ENCODE measurements at places on chromosomes 2 and 18.
A peak's percentile ranks its signal among the peaks of the same experiment; 100 is the strongest.

DNA sequence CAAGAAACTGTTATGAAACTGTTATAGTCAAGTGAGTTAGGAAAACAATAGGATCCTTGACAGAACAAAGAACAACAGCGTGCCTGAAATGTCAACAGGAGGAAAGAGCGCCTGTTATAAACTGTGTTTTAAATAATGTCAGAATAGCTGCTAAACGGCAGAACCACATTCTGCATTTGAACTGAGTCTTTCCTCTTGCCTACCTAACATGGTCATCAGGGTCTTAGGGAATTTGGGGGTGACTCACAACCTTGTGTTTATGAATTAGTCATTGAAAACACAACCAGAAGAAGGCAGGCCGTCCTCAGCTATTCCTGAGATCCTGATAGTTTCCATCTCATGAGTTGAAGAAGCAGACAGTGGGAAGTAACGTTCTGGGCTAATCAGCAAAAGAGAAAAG lies 222.0 kb upstream of the FN1 start:
- no peak for DNase-seq

- no peak for DNase-seq
Observed at GRCh38 chr2:191171708-191172355, 21.0 kb upstream of the STAT4 start.

- DNase-seq = peak; percentile 61
Observed at GRCh38 chr18:40414155-40414754, 1540.8 kb upstream of the PIK3C3 start.

GRCh38 chr2:55961318-55961911 lies 37.8 kb upstream of the EFEMP1 start:
- DNase-seq = peak; percentile 14

DNA sequence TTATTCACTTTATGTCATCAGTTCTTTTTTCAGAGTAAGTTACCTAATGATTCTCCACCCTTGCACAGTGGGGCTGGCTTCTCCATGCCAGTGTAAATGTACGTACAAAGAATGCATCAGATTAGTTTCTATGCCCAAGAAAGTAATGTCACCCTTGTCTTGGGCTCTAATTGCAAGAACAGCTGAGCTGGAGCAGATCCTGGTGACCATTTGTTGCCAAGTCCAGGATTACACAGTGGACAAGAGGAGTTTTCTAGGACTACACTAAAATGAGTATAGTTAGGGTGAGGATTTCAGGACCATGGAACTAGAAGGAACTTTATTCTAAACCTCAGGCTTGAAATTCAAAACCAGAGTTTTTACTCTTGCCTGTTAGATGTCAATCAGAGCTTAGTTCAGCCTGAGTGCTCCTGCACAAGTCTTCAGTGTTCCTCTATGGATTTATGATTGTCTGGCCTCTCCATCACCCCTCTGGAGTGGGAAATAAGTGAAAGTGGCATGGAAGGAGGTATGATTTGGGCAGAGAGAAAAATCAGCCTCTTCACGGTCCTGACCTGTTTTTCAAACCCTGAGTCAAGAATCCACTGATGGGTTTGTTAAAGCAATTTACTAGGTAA lies 29.8 kb downstream of the PCBP1 start:
- DNase-seq = no peak

DNA sequence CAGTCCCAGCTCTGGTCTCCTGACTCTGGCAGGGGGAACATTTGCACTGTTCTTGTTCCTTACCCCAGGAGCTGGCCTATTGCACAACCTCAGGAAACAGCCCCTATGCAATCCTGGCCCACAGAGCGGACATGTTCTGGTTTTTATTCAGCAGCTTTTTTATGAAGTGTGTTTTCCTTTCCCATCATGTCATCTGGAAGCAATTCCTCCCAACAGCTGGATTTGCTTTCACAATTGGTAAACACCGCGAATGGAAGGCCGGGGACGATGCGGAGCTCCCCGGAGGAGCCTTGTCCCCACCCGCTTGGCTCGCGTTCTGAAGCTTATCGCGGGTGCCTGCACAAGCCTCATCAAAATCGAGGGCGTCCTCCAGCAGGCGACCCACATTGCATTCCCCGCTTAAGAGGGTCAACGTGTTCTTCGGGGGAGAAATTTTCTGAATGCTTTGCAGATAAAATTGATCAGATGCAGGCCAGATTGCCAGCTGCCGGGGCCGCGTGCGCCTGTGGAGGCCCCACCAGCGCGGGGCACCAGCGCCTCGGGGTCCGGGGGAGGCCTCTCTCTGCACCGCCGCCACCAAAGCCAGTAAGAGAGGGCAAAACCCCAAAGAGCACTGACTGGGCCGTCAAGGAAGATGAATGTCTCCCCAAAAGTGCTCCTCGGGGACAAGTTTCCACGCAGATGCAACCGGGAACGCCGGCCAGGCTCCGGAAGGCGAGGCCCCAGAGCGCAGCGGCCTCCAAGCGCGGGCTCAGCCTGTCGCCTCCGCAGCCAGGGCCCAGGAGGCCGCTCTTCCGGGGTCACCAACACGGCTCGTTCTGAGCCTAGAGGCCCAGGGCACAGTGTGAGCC lies 60.3 kb upstream of the SP3 start:
- peak; percentile 62 for DNase-seq

DNA sequence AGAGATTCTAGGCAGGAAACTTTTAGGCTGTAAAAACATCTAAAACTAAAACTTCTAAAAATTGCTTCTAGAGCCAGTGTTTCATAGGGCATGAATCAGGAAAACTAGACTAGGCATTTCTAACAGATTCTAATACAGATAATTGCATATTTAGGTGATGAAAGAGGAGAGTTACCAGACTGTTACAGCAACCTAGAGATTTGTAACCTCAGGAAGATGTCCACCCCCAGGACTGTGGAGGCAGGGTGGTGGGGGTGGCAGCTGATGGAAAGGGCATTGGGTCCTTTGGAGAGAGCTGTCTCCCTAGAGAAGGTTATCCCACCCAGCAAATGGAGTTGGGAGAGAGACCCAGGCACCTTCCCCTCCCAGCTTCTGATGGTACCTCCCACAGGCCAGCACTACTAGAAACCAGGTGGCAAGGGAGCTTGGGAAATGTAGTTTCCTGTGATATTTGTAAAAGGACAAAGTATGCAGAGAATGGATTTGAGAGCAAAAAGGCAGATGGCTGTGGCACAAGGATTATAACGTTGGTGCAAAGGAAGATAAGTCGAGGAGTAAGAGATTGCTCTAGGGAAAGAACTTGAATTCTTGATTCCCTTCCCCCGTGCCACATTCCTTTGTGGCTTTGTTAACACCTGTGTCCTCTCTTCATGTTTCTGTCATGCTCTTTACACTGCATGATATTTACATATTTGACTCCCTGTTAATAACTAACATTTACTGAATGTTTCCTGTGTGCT lies 75.6 kb upstream of the MGAT5 start:
- no peak for DNase-seq

DNA sequence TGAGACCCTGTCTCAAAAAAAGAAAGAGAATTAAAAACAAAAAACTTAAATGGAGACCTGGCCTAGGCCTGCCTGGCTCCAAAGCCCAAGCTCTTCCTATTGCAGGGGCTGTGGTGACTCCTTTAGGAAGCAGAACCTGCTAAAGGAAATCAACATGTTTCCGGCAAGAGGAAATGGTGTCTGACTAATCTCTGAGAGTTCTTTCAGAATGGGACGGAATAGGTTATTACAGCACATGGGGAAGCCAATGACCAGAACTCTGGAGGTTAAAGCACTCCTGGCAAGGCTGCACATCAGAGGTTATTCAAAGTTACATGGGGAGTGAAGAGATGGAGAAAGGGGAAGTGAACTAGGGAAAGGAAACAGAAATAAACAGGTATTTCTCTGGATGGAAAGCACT lies 21.4 kb downstream of the KIF3C start:
- no peak for DNase-seq

- DNase-seq = no peak
Observed at GRCh38 chr2:117762454-117762853, 52.0 kb upstream of the DDX18 start.

GRCh38 chr2:228689053-228689452 lies 507.6 kb upstream of the SPHKAP start:
- DNase-seq = peak; percentile 48

- peak; percentile 52 for DNase-seq
Observed at GRCh38 chr2:25309402-25309801, 32.3 kb downstream of the DNMT3A start.

GRCh38 chr2:118291251-118291880 lies 203.1 kb downstream of the INSIG2 start:
- DNase-seq = no peak

- DNase-seq = no peak
Observed at GRCh38 chr2:235468978-235469655, 24.7 kb upstream of the AGAP1 start.

DNA sequence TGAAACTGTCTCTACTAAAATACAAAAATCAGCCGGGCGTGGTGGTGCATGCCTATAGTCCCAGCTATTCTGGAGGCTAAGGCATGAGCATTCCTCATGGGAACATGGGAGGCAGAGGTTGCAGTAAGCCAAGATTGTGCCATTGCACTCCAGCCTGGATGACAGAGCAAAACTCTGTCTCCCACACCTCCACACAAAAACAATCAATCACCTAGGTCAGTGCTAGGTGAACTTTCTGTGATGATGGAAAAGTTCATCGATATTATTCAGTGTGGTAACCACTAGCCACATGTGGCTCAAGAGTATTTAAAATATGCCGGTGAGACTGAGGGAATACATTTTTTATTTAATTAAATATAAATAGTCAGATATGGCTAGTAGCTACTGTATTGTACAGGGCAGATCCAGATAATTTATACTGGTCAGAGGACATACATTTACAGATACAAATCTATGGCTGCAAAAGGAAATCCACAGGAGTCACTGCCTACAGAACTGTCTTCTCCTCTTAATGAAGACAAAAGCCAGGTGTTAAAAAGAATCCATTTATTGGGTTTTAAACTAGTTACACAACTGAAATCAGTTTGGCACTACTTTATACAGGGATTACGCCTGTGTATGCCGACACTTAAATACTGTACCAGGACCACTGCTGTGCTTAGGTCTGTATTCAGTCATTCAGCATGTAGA lies 3.9 kb upstream of the GPR75 start:
- peak; percentile 89 for DNase-seq

- no peak for DNase-seq
Observed at GRCh38 chr2:36667931-36668330, 28.6 kb upstream of the VIT start.

- DNase-seq = no peak
Observed at GRCh38 chr2:231573698-231574421, 18.8 kb upstream of the TEX44 start.

DNA sequence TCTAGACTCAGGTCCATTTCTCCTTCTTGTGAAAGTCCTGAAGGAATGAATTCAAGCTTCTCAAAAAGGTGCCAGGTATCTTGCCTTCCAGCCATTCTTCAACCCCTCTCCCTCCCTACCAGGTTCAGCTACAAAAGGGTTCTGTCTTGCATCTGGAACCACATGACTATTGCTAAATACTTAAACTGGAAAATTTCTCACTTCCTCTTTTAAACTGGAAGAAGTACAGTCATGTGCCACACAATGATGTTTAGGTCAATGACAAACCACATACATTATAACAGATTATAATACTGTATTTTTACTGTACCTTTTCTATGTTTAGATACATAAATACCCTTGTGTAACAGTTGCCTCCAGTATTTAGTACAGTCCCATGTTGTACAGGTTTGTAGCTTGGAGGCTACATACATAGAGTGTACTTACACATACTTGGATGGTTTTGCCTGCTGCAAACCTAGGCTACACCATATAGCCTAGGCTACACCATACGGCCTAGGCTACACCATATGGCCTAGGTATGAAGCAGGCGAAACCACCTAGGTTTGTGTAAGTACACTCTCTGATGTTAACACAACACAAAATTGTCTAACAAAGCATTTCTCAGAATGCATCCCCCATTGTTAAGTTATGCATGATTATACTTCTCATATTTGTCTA lies 142.0 kb upstream of the DNMT3A start:
- no peak for DNase-seq

- no peak for DNase-seq
Observed at GRCh38 chr2:156021146-156022040, 311.1 kb downstream of the NR4A2 start.

- no peak for DNase-seq
Observed at GRCh38 chr2:240781471-240782220, 38.4 kb downstream of the KIF1A start.

- no peak for DNase-seq
Observed at GRCh38 chr2:430291-431040, 142.6 kb upstream of the ALKAL2 start.

- DNase-seq = no peak
Observed at GRCh38 chr2:118823633-118824032, 23.8 kb downstream of the EN1 start.

- no peak for DNase-seq
Observed at GRCh38 chr2:211258646-211259335, 702.4 kb downstream of the CPS1 start.

DNA sequence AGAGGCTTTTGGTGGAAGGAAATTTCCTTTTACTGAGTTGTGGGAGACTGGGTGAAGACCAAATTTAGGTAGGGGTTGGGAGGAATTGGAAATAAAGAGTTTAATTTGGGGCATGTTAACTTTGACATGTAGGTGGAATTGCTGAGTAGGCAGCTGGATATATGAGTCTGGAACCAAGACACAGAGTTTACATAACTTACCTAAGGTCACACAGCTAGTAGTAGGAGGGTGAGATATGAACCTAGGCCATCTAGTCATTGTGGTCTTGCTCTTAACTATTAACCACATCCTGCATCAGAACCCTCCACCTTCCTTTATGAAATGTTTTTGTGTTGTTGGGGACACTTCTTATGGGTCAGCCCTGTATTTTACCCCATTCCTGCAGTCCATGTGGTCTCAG lies 113.1 kb downstream of the ICOS start:
- DNase-seq = no peak

GRCh38 chr18:44732599-44732998 lies 51.9 kb downstream of the SETBP1 start:
- no peak for DNase-seq

DNA sequence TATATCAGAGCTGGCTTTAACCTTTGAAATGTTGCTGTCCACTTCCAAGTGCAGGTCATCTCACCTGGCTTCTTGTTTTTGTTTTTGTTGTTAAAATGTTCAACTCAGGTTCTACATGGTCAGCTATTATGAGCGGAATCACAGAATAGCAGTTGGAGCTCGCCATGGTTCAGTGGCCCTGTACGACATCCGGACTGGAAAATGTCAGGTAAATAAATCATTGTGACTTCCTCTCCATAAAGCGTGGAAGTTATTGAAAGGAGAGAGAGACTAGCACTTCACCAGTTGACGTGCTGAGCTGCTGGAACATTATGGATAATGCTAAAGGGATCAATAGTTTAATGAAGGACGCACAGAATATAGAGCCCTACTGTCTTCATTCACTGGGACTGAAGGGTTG lies 184.6 kb upstream of the BOD1L2 start:
- DNase-seq = no peak

DNA sequence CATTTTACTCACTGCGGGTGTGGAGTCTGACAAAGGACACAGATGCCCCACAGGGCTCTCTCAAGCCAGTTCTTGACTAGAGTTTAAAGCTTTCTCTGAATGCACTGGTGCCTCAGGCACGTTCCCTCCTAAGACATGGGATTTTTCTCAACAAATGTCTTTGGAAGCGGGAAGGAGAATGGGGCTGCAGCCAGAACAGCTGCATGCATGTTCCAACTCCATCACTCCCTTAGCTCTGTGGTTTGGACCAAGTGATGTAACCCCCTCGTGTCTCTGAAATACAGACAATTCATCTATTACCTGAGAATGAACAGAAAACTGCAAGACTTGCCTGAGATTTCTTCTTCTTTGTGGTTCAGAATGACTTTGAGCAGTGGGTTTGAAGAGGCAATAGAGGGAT lies 141.7 kb upstream of the SERPINE2 start:
- no peak for DNase-seq

All from SK-N-DZ (cell line).